ENCODE measurements at places on chromosomes 11 and 22.

DNA sequence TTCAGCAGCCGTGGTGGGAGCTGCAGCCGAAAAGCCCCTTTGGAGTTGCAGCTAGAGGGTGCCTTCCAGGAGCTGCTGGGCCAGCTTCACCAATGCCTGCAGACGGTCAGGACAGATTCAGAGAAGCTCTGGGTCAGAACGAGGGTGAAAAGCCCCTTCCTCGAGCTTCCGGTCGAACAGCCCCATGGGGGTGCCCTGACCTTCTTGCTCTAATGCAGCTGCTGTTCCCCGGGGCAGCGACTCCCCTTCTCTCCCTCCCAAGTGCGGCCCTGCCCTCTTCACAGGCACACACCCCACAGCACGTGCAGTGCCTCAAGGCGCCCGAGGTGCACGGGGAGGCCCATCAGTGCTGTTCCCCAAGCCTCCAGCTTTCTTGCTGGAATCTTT, 9.6 kb upstream of the IFITM3 start:
- no peak for DNase-seq

- no peak for DNase-seq
Observed at GRCh38 chr11:94550513-94550912, 6.8 kb downstream of the FUT4 start.

DNA sequence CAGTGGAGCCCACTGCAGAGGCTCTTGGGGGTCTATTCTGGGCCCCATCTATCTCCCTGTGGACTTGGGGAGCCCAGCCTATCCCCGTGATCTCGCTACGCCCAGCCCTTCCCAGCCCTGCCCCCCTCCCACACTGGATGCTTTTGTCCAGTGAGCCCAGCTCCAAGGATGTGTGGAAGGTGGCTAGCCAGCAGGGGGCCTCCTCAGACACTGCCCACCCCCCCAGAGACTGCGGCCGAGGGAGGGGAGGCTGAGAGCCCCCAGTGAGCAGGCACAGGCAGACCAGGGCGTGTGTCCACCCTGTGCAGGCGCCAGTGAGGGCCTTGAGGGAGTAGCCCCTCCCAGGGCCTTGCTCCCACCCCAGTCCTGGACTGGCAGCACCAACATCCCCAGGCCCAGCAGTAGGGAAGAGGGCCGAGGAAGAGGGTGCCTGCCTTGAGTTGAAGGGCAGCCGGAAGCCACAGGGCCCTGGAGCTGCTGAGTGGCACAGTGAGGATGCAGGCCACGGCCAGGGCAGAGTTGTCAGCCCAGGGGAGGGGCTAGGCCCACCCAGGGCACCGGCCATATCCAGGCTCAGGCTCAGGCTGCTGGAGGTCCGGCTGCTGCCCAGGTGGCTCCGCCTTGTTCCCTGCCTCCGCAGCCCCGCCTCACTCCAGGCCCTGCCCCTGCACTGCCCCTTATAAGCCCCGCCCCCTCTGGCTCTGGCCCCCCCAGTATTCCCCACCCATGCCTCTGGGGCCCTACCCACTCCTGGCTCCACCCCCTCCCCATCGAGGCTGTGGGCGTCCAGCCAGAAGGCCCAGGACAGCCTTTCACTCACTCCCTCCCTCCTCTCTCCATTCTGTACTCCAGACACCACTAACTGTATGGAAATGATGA, 28.0 kb downstream of the MOB2 start:
- DNase-seq, result no peak

DNA sequence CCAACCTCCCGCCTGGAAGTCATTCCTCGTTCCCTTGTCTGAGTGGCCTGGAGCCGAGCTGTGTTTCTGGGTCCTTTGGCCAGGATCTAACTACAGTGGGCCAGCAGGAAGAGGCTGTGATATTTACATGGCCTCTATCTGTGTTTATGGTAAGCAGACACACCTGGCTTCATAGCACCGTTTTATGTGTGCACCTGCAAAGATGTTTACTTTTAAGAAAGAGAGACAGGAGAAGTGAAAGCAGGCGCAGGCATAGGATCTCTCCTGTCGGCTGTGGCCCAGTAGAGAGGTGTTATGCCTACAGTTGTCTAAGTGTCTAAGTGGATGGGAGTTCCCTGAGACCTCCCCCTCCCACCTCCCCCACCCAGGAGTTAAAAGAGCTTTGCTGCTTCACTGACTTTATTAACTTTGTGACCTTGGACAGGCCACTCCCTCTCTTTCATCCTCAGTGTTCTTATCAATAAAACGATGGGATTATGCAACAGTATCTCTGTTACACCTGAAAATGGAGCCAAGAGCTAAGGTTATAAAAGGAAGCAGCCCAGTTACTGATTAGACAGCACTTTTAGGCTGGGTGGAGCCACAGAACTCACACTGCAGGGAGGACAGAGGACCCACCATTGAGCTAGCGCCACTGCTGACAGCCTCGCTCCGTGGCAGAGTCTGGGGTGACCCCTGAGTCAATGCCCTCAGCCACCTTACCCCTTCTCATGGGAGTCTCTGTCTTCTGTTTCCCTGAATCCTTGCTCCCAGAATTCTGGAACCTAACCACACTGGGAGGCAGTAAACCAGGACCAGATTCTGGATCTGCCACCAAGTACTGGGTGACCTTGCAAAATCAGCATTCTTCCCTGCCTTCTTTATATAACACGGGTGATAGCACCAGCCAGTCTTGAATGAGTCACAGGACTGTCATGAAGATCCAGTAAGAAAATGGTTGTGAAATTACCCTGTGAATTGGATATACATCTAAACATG, 22.0 kb downstream of the ST14 start:
- no peak for DNase-seq

GRCh38 chr22:37525073-37525745, 6.0 kb upstream of the CARD10 start:
- DNase-seq, result no peak

DNA sequence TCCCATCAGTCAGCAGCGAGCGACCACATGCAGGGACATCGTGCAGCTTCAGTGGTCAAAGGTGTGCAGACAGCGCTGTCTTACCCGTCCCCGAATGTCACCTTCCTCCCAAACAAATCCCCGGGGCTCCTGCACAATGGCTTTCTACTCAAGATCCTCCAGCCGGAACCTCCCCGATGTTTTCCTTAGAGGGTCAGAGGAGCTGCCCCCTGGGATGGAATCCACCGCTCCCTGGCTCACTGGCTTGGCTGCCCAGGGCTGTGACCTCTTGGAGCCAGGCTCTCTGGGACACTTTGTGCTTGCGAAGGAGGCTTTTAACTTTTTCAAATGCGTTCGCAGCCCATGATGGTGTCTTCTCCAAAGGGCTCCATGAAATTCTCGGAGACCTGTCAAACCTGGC, 17.3 kb upstream of the FGF19 start:
- DNase-seq, result no peak

GRCh38 chr22:25754527-25755202, 12.7 kb downstream of the MYO18B start:
- DNase-seq, result no peak

DNA sequence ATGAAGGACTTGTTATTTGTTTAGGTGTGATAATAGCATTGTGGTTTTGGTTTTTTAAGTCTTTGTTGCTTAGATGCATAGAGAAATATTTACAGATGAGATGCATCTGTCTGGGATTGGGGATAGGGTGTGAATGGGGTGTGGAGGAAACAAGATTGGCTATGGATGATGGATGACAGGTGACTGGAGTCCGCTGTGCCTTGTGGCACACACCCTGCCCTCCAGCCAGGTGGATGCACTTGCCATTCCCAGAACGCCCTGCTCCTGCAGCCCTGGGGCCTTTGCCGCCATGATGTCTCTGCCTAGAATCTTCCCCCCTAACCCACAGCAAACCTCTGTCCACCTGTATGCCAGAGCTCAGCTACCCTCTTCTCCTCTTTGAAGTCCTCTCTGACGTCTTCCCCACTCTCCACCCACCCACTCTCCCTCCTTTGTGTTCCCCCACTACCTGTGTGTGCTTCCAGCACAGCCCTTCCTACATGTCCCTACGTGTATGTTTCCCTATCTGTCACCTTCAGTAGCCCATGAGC, 54.7 kb downstream of the WNT11 start:
- no peak for DNase-seq

DNA sequence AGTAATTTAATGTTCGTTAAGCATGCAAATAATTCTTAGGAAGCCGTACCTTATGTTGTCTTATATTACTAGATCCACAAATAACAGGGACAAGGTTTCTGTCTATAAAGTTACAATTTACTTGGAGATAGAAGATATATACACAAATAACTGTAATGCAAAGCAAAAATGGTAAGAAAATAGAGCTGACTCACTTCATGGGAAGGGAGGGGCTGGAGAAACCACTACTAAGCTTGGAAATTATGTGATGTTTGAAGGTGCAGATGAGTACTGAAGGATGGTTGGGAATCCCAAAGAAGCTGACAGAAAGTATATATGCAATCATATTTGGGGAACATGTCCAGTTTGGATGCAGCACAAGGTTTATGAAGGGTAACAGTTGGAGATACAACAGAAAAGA, 4.0 kb downstream of the NPAT start:
- no peak for DNase-seq

GRCh38 chr11:133905677-133906156, 51.1 kb downstream of the IGSF9B start:
- no peak for DNase-seq

- no peak for DNase-seq
Observed at GRCh38 chr22:35576671-35577070, 36.0 kb downstream of the RASD2 start.

- DNase-seq, result no peak
Observed at GRCh38 chr11:120808616-120809050, 215.3 kb upstream of the TBCEL start.

DNA sequence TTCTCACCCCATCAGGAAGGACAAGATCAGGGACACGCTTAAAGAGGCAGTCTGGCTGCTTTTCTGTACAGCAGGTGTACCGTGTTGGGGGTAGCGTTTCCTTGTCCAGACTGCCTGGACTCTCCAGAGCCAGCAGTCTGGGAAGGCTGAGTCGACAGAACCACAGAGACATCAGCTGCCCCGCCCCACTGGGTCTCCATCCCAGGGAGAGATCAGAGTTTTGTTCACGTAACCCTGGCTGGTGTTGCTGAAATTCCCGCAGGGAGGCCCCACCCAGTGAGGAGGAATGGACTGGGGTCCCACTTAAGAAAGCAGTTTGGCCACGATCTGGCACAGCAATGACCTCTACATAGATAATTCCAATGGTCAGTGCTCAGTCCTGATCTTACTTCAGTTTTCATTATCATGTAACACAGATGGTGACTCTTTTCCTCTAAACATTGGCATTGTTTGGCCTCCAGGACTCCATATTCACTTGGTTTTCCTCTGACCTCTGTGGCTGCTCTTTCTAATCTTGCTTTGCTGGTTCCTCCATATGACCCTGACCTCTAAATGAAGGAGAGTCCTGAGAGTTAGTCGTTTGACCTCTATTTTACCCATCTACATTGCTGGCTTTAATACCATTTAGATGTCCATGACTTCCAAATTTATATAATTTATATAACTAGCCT, 89.6 kb upstream of the LRRC55 start:
- DNase-seq, result no peak

DNA sequence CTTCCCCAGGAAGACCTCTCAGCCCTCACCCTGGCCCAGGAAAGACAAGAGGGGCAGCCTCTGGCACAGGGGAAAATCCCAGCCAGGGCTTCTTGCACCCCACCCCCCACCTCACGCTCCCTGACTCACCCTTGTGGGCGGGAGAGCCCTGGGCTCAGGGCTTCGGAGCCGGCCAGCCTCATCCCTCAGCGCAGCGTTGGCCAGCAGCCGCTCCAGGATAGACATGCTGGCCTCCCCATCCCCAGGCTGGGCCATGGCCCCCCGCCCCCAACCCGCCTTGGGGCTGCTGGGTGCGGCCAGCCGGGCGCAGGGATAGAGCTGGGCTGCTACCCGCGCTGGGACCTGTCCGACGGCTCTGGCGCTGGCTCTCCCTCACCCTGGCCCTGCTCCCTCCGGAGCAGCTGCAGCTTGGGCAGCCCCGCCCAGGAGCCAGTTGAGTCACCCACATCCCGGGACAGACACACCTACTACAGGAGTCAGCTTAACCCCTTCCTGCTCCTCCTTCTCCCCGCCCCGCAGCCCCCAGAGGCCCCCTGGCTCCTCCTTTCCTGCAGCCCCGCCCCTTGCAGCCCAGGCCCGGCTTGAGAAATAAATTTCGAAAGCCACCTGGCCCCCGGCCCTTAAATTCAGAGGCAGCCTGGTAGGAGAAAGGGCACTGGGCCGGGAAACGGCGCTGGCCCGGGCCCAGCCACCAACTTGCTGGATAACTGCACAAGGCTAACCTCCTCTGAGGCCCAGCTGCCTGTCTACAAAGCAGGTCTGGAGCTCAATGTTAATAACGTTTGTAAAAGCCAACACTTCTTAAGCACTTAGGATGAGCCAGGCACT, 13.4 kb downstream of the TNKS1BP1 start:
- no peak for DNase-seq

DNA sequence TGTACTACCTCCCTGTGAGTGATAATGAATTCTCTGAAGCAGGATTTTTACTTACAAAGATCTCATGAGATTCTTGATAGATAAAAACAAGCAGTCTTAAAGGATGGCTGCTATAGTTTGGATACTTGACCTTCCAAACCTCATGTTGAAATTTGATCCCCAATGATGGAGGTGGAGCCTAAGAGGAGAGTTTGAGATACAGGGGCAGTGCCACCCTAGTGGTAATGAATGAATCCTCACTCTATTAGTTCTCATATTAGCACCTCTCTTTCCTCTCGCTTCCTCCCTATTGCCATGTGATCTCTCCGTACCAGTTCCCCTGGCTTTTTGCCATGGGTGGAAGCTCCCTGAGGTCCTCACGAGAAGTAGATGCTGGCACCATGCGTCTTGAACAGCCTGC, 37.9 kb upstream of the OR8B8 start:
- no peak for DNase-seq

GRCh38 chr11:132862137-132862536, 670.2 kb downstream of the OPCML start:
- DNase-seq, result no peak

DNA sequence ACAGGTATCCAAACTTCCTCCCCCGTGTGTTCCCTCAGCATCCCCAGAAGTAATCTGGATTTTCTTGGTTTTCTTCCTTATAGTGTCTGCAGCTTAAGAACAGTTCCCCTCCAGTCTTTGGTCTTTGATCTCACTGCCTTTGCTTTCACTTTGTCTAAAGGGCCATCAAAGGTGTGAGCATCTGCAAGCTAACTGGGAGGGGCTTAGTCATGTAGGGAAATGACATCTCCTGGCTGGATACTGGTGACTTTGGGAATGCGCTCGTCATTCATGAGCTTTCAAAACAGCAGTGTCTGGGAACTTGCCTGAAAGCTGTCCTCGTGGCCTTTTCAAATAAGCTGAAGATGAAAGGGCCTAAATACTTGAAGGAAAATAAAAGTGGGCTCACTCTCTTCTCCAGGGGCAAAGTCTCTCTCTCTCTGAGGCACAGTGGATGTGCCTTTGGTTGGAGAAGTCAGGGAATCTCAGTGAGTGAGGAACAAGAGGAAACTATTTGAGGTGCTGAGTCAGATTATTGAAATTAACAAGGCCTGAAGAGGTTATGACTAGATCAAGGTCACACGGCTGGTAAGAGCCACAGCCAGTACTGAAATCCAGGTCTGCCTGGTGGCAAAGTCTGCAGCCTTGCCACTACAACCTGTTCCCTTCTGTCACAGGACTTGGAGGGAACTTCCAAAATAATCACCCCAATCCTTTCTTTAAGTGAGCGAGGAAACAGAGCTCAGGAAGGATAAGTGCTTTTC, 45.6 kb upstream of the TENM4 start:
- DNase-seq, result no peak

GRCh38 chr22:27406389-27406861, 395.1 kb downstream of the MN1 start:
- no peak for DNase-seq

Measured in central memory CD8-positive, alpha-beta T cell (primary cell).